ENCODE measurements at places on chromosomes 4 and X.

DNA sequence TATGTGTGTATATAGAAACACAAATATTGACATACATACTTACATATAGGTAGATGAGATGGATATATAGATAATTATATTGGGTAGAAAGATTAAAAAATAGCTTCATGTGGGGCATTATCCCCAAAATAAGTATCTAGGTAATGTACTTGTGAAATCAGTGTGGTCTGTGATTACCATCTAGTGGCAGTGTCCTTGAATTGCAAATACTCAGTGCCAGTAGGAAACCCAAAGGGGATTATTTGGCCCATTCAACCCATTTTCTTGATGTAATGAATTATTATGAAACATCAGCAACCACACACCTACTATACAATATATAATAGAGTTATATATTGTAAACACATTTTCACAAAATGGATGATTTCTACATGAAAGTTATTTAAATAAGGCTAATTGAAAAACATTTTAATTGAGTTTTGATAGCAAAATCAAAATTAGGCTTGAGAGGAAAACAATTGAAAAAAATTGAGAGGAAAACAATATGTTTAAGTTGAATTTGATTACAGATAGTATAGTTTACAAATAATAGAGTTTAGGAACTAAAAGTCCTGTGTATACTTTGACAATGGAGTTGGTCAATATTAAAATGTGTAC lies 389.4 kb downstream of the GALNTL6 start:
- no peak for DNase-seq

DNA sequence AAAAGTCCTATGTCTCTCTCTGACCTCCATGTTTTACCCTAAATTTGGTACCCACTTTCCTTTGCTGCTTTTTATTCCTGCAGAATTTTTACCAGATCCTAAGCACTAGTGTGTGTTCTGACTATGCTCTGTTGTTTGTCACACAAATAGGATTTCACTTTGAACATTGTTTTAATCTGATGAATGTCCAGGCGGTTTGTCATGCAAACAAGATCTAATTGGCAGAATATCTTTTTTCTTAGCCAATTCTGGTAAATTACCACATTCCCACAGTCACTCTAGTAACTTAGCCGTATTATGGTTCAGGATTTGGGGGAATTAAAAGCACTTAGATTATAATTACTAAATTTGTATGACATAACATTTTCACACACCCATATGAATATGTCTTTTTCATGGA lies 557.2 kb upstream of the BOD1L1 start:
- no peak for DNase-seq

GRCh38 chrX:41473936-41474725 lies 27.0 kb downstream of the NYX start:
- no peak for DNase-seq

- DNase-seq: no peak
Measured at GRCh38 chr4:22052076-22052475, 103.5 kb upstream of the KCNIP4 start.

DNA sequence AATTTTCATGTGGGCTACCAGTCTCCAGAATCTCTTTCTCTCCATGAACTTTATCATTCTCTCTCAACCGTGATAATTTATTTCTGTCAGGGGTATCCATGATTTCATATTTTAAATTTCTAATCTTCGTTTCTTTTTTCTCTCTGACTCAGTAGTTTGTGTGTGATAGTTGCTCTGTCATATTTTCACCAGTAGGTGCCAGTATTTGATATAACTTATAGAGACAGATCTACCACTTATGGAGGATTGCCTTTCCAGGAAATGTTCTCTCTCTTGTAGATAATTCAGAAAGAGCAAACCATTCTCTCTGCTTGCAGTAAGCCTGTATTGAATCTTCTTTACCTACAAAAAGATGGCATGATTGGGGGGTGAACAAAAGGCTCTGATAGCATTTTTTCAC lies 79.3 kb upstream of the DYNLT3 start:
- no peak for DNase-seq

GRCh38 chr4:164252286-164252685 lies 501.6 kb upstream of the SMIM31 start:
- DNase-seq: peak; percentile 13

DNA sequence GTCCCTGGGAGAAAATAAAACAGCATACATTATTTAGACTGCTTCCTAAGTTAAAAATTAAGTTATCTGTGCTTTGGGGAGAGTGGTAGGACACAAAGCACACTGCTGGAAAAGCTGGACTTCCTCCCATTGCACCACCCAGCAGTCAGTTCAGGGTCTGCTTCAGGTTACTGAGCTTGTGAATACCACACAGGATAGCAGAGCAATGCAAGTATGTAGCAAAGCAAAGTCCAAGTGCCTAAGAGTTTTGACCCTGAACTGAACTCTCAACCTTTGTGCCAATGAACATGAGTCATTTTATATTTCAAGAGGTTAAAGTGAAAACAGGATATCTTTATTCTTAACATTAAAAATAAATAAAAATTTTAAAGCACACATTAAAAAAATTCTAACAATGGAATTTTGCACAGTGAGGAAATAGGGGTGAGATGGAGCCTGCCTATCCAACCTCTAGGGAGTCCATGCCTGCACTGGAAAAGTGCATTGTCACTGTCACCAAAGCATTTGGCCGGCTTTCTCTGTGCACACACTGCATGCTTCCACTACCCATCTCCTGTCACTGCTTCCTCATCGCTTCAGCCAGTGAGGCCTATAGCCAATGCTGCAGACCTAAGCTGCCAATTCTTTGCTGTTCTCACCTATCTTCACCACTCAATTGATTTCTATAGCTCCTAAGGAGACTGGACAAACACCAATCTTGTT lies 50.9 kb downstream of the ABCG2 start:
- DNase-seq: no peak

- DNase-seq: peak; percentile 46
Measured at GRCh38 chr4:185183622-185184281, 20.0 kb downstream of the CFAP97 start.

DNA sequence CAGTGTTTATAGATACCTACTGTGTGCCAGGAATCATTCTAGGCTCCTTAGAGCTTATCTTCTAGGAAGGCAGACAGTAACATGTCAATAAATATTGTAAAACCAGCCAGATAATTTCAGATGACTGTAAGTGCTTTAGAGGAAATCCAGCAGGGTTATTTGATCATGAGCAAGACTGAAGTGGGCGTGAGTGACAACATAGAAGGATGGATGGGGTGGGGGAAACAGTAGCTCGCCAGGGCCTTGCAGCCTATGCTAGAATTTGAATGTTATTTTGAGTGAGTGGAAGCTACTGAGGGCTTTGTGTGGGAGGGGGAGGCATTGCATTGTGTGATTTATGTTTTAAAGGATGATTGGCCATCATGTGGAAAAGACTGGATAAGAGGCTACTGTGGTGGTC lies 6.7 kb downstream of the SRD5A3 start:
- DNase-seq: no peak

DNA sequence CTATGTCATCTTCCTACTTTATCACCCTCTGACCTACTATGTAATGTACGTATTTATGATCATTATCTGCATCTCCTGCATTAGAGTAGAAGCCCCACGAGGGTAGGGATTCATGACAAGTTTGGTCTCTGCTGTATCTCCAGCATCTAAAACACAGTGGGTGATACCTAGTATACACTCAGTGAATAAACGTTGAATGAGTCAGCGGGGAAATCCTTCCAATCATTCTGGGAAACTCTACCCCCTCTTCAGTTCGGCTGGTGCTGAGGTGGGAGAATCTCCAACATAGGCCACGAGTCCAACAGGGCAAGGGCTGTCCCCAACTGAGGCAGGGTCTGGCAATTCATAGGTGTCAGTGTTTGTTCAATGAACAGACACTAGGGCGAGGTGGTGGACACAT lies 74.4 kb upstream of the EFNB1 start:
- no peak for DNase-seq

DNA sequence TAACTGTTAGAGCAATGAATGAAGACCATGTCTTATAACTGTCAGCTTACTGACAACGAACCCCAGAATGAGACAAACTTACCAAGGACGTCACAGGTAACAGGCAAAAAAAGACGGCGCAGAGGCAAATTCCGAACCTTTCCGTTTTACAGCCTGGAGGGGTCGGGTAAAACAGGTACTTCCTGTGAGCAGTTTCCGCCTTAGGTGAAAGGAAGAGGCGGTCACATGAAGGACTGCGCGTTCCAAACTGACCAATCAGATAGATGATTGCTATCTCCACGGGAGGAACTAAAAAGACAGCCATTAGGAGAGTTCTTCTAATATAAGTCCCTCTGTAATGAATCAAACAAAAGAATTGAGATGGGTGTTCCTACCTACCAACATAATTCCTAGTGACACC lies at the start of gene COX7B2:
TSS of gene COX7B2 (minus strand) at position 168 of the 400 bp plus-strand sequence. CDS start 174,053 bp downstream, outside the sequence.
- no peak for DNase-seq

GRCh38 chr4:121375262-121375661 lies 5.6 kb downstream of the QRFPR start:
- no peak for DNase-seq

DNA sequence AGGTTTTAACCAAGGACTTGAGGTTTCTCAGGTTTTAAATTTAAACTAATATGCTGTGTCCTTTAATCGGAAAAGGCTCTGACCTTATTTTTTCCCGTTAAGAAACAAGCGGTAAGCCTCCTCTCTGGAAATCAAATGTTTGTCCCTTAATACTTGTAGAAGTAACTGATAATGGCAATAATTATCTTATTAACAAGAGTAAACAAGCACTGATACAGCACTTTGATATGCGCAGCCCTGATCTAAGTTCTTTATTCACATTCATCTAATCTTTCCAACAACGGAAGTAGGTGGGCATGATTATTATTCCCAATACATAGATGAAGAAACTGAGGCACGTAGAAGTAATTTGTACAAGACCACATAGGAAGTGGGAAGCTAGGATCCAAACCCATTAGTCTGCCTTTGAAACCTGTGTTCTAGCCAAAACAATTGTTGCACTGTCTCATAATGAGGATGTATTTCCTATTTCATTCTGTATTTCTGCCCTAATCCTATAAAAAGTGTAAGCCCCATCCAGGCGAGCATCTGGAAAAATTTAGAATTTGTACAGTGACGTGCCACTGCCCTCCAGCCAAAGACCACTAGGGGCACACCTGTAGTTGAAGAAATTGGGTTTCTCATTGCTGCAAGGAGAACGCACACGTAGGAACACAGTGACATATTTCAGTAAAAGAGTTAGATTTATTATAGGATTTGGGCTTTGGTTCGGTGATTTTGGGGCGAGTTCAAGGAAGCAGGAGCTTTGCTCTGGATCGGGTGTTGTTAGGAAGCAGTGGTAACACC lies 606 bp downstream of the CXorf58 start:
- no peak for DNase-seq

GRCh38 chrX:154376774-154377173 lies 2.3 kb upstream of the EMD start:
- DNase-seq: no peak

- DNase-seq: no peak
Measured at GRCh38 chr4:88672987-88673386, 24.6 kb downstream of the NAP1L5 start.

DNA sequence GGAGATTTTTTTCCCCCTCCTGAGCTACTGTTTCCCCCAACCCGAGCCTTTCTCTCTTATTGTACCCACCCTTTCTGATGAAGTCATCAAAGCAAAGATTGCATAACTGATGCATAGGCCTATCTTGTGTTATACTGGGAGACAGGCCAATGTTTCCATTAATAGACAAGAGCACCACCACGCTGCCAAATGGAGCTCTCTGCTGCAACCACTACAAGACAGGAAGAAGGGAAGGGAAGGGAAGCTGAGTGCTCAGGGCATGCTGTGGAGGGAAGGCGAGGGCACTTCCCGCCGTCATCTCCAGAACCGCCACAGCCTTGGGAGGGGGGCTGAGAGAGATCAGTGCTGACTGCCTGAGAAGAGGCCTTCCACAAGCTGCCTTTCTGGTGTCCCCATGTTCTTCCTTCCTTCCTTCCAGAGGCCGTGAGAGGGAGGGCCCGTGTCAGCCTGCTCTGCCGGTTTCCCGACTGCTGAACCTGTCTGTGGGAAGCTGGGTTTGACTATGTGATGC lies 75.0 kb downstream of the MGST2 start:
- DNase-seq: peak; percentile 57

GRCh38 chrX:49276671-49277534 lies 7.3 kb downstream of the PPP1R3F start:
- no peak for DNase-seq

- DNase-seq: no peak
Measured at GRCh38 chr4:7811536-7812191, 128.0 kb downstream of the AFAP1 start.

DNA sequence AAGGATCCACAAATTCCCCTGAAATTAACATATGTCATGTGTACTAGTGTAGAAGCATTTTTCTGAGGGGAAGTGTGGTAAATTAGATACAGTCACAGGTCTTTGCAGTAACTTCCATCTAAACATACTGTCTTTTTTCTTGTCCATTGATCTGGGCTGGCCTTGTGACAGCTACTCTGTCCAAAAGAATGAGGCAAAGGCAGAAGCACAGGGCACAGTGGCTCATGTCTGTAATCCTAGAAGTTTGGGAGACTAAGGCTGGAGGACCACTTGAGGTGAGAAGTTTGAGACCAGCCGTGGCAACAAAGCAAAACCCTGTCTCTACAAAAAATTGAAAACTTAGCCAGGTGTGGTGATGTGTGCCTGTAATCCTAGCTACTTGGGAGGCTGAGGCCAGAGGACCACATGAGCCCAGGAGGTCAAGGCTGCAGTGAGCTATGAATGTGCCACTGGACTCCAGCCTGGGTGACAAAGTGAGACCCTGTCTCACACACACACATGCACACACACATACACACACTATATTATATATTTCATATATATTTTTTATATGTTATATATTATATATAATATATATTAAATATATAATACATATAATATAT lies 47.6 kb downstream of the HAND2 start:
- no peak for DNase-seq

- no peak for DNase-seq
Measured at GRCh38 chr4:176778063-176778462, 14.7 kb downstream of the VEGFC start.

DNA sequence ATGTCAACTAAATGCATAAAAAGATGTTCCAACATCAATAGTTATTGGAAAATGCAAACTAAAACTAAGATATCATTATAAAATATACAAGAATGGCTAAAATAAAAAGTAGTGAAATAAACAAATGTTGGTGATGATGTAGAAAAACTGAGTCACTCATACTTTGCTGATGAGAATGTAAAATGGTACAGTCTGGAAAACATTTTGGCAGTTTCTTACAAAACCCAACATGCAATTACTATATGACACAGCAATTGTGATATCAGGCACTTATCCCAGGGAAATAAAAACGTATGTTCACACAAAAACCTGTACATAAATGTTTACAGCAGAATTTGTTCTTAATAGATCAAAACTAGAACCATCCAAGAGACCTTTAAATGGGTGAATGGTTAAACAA lies 182.6 kb downstream of the RTL9 start:
- DNase-seq: no peak

DNA sequence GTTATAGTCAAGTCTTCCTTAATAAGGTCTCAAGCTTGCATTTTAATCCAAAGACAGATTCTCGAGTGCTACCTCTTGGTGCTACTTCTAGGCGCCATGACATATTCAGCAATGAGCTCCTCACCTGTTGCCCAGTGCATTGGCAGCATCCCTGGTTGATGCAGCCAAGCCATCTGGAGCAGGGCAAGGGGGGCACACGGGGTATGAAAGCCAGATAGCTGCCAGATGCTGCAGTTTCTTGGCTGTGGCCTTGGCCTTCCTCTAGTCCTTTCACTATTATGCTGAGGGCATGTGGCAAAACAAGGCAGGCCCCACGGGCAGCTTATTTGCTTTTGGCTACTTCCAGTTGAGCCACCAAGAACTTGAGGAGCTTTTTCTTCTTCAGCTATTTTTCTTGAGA lies 168.6 kb upstream of the PGRMC2 start:
- DNase-seq: no peak
